ENCODE measurements at places on chromosomes 6 and 20.

DNA sequence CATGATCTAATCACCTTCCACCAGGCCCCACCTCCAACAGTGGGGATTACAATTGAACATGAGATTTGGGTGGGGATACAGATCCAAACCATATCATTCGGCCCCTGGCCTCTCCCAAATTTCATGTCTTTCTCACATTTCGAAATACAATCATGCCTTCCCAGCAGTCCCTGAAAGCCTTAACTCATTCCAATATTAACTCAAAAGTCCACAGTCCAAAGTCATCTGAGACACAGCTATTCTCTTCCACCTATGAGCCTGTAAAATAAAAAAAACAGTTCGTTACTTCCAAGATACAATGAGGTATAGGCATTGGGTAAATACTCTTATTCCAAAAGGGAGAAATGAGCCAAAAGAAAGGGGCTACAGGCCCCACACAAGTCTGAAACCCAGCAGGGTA, 222.6 kb downstream of the SOD2 start:
- DNase-seq = no peak

DNA sequence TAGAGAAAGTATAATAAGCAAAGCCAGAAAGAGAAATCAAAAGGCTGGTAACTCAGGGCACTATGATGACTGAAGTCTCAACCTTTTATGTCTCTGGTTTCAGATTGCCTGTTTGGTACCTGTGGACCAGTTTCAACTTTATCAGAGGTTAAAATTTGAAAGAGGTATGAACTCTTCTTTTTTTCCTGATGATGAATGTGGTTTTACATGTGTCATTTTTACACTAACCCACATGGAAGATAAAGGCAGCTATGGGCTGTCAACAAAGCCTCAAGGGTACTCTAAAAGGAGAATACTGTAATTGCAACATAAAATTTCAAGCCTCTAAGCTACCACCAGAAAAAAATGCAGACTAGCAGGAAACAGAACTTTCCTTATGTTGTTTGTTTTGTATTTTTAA, 52.4 kb downstream of the RNF144B start:
- DNase-seq = no peak

DNA sequence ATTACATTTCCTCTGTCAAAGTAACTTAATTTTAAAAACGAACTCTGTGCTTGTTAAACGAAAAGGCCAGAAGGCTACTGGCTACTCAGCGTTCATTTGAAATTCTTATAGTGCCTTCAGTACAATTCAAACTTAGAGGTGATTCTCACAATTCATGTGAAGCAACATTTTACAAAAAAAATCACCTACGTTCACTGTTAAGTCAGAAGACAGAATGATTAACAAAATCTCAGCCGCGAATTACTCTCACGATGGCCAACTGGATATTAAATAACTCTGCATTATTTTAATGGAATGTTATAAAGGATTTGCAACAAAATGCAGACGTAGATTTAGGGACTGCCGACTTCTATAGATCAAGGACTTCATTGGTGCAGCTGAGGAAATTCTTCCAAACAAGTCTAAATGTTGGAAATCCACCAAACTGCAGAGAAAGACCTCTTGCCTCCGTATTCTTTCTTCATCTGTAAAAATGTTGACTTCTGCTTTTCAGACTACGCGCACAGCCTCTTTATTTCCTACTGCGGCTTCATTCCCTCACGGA, 1.6 kb upstream of the QKI start:
- no peak for DNase-seq

- no peak for DNase-seq
Measured at GRCh38 chr20:2365091-2365490, 15.6 kb upstream of the TGM6 start.

DNA sequence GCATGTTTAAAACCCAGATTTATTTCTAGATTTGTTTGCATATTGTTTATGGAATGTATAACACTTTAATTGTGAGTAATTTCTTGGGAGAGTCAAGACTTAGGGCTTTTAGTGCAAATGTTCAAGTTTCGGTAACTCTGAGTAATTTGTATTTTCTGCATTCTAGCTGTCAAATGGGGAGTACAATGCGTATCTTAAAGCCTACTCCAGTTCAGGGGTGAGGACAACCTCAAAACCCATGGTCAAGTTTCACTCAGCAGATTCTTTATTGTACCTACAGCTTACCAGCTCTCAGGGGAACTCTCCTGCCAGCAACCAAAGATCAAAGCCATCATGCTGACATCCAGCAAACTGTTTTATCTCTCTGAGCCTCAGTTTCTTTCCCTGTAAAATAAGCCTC, 458.6 kb upstream of the JARID2 start:
- no peak for DNase-seq

DNA sequence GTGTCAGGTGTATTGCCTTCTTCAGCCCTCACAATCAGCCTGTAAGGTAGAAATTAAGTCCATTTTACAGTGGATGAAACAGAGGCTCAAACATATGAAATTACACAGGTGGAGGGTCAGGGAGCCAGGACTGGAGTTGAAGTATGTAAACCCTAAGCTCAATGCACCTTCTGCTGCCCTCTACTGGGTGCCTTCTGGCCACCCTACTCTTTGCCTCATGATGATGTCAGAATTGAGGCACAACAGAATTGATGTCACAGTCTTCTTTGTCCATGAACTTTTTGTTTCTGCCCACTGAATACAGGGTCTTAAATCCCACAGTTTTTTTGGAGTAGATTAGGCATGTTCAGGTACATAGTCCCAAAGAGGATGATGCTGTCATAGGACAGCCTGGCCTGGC, 400.8 kb upstream of the CHD6 start:
- DNase-seq = no peak

GRCh38 chr20:41670631-41671030, 52.5 kb upstream of the CHD6 start:
- no peak for DNase-seq

GRCh38 chr6:65761890-65762289, 54.9 kb upstream of the EYS start:
- DNase-seq = no peak

DNA sequence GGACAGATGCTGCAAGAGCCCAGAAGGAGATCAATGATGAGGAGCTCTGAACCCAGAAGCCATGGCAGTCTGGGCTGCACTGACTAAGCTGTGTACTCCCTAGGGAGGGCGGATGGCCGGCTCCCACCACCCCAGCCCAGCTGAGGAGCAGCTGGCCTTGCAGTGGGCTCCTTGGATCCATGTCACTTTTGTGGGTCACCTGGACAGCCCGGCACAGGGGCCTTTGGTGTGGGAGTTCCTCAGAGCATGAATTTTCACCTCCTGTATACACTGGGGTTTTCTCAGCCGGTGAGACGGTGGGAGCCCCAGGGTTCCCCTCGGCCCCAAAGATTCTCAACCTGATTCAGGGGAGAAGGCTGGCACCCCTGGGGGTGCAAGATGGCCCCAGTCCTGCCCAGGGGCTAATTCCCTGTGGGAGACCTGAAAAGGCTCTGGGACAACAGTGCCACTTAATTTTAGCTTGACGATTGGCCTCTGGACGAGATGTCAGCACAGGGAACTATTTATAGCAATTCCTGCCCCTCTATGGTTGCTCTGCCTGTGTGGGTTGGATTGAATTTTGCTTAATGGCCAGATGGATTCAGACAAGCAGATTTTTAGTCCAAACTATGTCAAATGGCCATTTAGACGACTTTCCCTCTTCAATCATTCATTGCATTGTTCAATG, 121.6 kb upstream of the PMEPA1 start:
- DNase-seq = no peak

DNA sequence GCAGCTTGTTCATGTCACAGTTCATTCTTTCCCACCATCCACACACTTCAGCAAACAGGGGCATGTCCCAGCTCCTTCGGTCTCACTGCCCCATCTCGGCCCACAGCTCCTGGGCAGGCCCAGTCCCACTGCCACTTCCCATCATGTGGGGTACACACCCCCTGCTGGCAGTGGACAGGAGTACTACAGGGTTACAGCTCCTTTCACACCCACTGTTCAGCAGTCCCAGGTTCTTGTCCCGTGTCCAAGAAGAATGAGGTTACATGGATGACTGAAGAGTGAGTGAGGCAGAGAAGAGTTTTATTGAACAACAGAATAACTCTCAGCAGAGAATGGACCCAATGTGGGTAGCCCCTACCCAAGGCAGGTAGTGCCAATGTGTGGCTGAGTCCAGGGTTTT, 77.8 kb upstream of the SMLR1 start:
- no peak for DNase-seq

DNA sequence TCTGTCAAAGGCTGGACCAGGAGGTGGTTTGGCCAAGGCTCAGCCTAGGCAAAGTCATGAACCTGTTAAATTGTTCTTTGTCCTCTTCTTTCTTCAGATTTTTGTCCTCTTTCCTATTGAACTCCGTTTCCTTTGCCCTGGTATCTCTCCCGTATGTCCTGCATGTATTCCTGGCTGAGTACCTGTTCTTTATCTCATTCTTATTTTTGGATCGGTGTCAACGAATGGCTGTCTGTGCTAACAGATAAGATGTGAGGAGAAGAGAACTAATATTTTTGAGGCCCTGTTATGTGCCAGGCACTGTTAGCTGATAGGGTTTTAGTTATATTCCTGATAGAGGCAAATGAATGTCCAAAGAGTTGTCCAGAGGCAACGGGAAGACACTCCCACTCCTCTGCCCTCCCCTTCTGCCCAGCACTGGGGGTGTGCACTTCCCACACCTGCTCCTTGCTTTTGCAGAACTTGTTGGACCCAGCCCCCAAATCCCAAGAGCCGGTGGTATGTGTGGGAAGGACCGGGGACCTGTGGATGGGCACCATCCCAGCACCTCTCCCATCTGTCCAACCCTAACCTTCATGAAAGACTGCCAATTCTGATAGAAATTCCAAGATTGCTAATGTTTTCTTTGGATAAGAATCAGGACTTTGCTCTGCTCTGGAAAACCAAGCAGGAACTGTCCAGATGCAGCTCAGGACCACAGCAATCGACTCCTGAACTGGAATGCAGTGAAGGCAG, 20.6 kb downstream of the MMP24OS start:
- no peak for DNase-seq

DNA sequence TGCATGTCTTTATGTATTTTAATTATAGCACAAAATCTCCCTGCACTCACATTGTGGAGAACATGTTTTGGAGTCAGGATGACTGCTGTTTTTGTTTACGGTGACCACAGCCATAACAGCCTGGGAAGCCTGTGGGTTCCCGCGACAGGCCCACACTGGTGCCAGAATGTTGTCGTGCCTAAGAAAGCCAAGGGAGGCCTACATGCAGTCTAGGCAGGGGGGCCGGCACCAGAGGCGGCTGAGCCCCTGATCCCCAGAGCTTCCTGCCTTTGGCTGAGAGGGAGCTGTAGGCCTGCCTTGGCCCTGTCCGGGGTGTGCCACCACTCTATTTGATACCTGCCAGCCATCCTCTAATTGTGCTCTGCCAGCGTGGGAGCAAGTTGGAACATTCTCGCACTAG, 46.7 kb downstream of the TBC1D7 start:
- DNase-seq = no peak

- peak; percentile 68 for DNase-seq
Measured at GRCh38 chr6:37698264-37699137, 818 bp upstream of the MDGA1 start.

GRCh38 chr6:93376026-93376540, 43.3 kb downstream of the EPHA7 start:
- no peak for DNase-seq

DNA sequence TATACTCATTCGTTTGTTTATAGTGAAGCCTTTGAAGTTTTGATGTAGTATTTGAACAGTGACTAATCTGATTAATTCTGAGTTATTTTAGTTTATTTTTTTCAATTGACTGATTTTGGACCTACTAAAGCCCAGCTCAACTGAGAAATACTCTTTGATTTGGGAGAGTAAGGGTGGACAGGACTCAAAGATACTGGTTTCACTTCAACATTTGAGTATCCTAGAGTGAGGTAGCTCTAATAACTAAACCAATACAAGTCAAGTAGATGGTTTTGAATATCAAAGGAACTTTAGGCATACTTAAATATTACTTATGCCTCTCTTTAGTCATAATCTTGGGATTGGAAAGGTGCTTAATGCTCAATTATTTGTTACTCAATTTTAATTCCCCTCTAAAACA, 65.6 kb downstream of the ZNF292 start:
- DNase-seq = no peak

DNA sequence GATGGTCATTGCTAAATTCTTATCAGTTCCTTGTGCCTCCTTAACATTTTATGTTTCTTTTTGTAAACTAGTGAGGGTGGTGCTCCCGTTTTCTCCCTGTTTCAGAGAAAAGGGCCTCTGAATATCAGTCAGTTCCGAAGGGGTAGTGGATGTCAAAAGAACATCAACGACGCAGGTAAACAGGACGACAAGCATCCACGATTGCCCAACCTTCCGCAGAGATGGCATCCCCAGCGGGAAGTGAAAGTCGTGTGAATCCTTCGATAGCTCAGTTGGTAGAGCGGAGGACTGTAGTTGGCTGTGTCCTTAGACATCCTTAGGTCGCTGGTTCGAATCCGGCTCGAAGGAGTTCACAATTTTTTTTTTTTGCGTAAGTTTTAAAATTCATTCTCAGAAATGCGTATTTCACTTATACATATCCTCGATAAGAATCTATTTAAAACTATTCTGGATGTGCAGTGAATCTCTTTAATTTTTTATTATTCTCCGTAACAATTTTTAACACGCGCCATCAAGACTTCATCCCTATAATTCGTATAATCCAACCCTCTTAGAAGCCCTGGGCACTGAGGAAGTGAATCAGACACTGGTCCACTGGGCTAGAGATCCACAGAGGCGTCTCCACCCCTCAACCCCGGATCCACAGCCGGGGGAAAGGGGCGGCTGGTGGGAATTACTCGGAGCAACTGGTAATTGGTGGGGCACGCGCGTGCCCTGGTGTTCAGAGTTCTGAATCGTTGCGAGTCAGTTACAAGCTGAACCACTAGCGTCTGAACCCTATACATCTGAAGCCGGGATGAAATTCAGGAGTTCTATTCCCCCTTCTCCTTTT, 27.9 kb upstream of the ABT1 start:
- peak; percentile 92 for DNase-seq

GRCh38 chr6:158086504-158087223, 81.4 kb downstream of the SERAC1 start:
- DNase-seq = no peak

- DNase-seq = no peak
Measured at GRCh38 chr6:114327074-114327473, 15.7 kb downstream of the HS3ST5 start.

GRCh38 chr6:39114388-39114703, 640 bp downstream of the SAYSD1 start:
- no peak for DNase-seq

DNA sequence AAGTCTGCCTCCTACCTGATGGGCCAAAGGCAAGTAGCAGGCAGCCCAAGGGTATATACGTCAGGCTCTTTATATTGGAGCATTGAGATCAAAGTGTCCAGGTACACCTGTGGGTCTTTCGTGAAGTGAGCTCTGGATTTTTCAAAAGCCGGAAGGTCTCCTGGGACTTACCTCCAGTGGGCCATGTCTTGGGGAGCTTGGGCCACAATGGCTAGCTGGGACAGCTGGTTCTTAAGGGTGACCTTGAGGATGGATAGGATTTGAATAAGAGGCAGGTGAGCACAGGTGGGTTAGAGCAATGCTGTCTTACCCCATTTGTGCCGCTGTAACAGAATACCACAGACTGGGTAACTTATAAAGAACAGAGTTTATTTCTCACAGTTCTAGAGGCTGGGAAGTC, 153.4 kb downstream of the CDC5L start:
- no peak for DNase-seq

- DNase-seq = no peak
Measured at GRCh38 chr6:22017272-22017671, 279.6 kb downstream of the PRL start.

All from stimulated activated CD8-positive, alpha-beta memory T cell treated with anti-CD3 and anti-CD28 coated beads, Interleukin-15, amount 100 ng/mL, for 4 hours (primary cell).